Stimulated activated CD4-positive, alpha-beta T cell treated with anti-CD3 and anti-CD28 coated beads, Interleukin-4, amount 100 ng/mL, for 1 hour (primary cell): ENCODE measurements at places on chromosomes 1 and 21.
A peak's percentile ranks its signal among the peaks of the same experiment; 100 is the strongest.

DNA sequence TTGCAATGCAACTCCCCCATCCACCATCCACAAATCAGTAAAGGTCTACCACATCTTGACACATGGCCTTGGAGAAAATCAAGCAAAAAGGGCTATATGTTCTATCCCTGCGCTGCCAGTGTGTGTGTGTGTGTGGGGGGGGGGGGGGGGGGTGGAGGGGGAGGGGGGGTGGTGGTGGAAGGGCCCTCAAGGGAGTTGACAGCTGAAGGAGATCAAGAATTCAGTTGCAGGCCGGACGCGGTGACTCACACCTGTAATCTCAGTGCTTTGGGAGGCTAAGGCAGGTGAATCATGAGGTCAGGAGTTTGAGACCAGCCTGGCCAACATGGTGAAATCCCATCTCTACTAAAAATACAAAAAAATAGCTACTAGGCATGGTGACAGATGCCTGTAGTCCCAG lies 37.6 kb upstream of the CLIC4 start:
- no peak for DNase-seq

DNA sequence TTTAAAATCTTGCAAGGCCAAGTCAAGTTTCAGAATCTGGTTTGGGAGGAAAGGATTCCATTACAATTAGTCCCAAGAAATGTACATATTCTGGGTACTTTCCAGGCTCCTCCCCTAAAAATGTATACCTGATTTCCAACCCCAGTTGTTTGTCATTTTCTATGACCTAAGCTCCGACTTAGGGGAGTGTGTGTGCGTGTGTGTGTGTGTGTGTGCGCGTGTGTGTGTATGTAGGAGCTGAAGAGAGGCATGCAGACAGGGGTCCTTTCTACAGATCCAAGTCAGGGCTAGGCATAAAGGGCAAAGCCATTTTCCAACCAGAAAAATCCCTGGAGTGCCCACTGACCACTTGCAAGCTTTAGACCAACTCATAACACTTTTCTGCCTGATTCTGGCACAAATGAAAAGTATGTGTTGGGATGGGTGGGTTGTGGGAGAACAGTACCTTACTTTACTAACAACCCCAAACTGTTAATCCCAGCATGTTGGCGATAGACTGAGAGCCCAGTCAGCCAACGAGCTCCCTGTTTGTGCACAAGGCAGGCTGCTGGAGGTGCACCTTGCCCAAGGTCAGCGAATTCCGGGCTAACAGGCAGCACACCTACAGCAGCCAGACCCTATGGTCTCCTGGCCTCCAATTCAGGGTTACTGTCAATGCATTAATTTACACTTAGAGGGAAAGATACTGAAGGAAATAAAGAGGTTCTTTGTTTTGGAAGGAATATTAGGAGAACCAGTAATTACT lies 1.7 kb downstream of the TRABD2B start:
- DNase-seq: no peak

GRCh38 chr1:24351918-24352627 lies 32.9 kb downstream of the GRHL3 start:
- DNase-seq: peak; percentile 52

- DNase-seq: no peak
These were observed 39.7 kb downstream of the RIPK4 start for GRCh38 chr21:41726970-41727783.

DNA sequence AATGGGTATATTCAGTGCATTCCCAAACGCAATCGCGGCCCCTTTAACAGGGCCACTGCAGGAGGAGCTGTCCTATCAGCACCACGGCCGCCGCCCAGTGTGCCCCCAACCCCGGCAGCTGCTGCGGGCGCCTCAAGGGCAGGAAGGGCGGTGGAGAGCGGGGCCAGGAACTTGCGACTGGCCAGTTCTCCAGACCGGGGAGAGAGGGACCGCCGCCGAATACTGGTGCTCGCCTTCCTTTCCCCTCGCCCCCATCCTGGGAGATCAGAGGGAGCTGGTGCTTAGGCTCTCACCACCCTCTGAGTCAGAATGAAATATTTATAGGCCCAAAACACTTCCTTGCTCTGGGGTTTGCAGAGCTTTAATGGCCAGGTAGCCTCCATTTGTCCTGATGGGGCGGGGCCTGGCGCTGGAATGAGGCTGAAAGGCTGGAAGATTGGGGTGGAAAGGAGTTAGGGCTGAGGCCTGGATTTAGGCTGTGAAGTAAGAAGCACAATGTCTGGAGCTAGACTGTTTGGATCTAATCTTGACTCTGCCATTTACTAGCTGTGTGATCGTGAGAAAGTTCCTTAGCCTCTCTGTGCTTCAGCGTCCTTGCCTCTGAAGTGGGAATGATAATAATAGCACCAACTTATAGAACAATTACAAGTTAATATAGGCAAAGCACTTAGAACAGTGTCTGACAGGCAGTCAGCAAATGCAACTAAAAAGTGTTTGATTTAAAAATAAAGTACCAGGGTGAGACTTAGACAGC lies 75.5 kb downstream of the NAV1 start:
- DNase-seq: no peak

DNA sequence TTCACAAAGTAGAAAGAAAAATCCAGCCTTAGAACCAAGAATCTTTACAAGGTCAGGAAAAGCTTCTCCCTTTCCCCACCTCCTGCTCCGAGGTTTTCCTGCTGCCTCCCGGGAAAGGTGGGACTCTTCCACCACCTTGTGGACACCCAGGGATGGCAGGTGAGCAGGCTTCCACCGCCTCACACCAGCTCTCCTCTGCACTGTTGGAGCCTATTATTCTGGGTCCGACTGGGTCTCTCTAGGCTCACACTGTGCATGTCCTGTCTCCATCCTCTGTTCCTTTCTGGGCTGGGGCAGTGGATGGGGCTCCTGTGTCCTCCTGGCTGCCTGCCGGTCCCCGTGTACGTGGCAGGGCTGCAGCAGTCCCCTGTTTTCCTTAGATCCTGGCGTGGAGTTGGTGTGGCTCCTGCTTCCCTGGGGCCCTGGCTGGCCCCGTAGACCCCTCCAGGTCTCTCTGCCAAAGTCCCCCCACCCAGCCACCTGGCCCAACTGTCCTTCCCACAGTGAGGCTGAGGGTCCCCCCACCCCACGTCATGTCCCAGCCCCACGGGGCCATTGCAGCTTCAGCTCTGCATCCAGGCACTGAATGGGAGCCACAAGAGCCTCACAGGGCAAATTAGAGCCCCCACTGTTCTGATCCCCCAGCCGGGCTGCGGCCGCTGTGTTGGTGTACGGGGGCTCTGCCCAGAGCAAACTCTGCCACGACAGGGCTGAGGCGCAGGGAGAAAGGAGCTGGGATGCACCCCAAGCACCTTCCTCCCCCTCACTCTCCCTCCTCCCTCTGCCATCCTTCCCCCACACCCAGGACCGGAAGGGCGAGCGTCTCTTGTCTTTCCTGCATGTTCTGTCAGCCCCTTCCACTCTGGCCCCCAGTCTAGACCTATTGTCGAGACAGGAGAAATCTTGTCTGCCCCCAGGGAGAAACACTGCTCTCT lies 3.3 kb upstream of the SLC45A1 start:
- DNase-seq: peak; percentile 34

DNA sequence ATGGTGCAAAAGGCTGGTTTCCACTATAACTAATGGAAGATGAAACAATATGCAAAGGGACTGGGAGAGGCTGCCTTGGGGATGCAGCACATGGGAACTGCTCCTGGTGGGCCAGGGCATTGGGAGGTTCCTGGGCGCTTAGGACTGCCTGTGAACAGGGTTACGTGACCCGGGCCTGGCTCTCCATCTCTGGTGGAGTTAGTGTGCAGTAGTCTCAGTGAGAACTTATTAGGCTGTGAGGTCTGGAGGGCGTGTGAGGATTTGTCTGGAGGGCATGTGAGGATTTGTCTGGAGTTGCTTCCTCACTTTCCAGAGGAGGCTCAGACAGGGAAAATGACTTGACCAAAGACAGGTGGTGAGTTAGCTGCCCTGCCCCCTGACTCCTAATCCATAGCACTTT lies 1.5 kb upstream of the ETV3L start:
- no peak for DNase-seq

- DNase-seq: no peak
These were observed 18.7 kb upstream of the FMO2 start for GRCh38 chr1:171166361-171166760.

- DNase-seq: no peak
These were observed 124.9 kb upstream of the TNFSF4 start for GRCh38 chr1:173332026-173332425.
